ENCODE measurements at places on chromosomes 11 and 22.

DNA sequence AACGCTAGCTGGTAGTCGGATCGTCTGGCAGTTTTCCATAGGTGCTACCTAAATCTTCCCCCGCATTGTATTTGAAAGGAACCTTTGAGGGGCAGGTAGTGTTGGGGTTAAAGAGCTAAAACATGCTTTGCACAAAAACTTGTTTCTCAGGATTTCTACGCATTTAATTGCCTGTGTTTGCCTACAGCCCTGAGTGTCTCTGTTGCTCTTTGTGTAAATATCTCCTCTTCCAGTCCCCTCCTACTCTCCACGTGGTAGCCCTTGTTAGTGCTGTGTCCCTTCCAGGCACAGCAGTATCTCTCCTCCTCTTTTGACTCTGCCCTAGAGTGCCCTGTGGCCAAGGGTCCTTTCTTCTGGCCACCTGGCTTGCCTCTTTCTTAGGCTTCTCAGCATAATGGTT lies 81.7 kb downstream of the BARX2 start:
- no peak for DNase-seq

GRCh38 chr11:1918436-1919315 lies 827 bp upstream of the TNNT3 start:
- DNase-seq = no peak

- DNase-seq = no peak
Observed at GRCh38 chr11:74283580-74284180, 27.8 kb downstream of the P4HA3 start.

DNA sequence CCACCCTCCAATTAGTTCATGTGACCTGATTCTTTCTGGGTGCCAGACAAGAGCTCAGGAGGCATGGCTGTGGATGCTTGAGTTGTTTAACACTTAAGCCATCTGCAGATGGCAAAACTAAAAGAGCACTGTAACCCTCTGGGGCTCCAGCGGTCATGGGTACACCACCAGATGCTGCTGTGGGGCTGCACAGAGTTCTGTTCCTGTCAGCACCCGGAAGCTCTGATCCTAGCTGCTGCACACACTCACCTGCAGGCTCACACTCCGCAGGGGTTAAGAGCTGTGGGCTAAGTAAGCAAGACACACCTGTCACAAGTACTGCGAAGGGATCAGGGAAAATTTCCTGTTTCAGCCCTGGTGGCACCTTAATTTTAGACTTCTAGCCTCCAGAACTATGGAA lies 307.8 kb downstream of the C11orf87 start:
- DNase-seq = no peak
